ENCODE measurements at places on chromosomes 2 and 18.

GRCh38 chr2:238924032-238924431, 76.1 kb downstream of the TWIST2 start:
- no peak for DNase-seq

DNA sequence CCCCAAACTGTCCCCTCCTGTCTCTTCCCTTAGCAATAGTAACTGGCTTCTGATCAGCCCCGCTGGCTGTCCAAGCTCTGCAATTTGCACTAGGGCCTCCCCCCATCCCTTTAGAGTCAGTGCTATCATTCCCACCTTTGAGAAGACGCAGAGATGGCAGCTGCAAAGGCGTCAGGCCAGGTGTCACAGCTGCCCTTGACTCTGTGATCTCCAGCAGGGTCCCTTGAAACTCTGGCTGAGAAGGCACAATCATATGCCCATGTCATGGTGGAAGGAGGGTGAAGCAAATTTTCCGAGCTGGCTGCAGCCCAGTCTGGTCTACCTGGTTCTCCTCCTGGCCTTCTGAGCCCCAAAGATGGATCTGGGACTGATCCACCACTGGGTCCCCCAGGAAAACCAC, 49.2 kb upstream of the TEX51 start:
- no peak for DNase-seq

- DNase-seq, result peak; percentile 52
Observed at GRCh38 chr18:47931718-47932103, 1.3 kb upstream of the SMAD2 start.

DNA sequence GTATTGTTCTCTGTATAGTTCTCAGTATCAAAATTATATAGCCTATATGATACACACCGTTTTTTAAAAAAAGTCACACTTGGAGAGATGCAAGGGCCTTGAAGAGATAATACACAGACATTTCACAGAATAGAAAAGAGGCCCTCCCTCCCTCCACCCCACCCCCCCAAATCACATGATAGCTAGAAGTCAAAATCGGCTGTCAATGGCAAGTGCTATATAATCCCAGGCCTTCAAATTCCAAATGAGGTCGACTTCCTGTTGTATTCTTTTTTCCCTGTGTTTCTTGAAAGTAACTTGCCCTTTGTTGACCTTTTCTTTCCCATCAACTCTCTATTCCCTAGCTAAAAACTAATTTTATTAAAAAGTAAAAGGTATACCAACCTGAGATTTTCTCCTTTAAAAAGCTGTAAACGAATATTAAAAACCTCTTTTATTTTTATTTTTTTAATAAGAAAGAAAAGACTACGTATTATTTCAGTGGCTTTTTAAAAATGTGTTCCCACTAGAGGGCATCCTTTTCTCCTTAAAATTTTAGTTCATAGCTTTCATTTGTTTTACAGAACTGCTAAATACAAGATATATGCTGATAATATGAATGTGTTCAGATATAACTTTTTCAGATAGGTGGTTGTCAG, 46.6 kb downstream of the KCMF1 start:
- DNase-seq, result no peak

- DNase-seq, result no peak
Observed at GRCh38 chr2:18047213-18047611, 168.7 kb downstream of the KCNS3 start.

- DNase-seq, result no peak
Observed at GRCh38 chr2:58730764-58731487, 489.8 kb upstream of the FANCL start.

DNA sequence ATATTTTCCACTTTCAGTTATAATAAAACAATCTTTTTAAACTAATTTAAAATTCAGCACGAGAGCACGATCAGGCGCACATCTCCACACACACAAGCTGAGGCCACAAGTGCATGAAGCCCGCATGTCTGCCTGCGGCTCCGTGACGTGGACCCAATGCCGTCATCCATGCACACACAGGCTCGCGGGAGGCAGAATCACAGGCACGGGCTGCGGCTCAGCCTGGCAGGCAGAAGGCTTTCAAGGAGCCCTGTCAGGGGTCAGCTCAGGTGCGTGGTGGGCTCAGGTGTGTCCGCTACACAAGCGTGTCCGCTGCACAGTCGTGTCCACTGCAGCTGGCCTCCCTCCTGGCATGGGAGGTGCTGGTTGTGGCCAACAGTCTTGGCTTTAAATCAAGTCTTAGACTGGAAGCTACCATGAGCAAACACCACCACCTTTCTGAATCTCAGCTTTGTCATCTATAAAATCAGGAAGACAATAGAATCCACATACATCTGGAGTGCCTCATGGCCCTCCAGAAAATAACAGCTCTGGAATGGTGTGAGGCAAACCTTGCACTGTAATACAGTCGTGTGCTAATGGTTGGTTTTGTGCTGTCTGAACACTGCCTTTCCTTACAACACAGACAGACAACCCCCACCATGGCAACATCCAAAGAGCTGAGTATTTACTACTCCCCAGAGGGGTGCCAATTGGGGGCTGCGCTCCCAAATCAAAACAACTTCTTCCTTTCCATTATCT, 210.1 kb downstream of the NDUFA10 start:
- no peak for DNase-seq

DNA sequence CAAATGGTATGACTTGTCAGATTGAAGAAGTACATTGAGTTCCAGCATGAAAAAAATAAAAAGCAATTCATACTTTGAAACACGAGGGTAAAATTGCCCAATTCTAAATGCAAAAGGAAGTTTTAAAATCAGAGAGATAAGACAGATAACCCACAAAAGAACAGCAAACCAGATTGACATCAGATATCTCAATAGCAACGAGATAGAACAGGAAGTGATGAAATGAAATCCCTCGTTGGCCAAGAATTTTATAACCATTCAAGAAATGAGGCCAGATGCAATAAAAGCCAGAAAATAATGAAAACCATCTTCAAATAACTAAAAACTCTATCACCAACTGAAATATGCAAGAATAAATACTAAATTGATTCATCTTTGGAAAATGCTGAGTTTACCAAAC, 172.8 kb downstream of the CD226 start:
- DNase-seq, result no peak

- DNase-seq, result no peak
Observed at GRCh38 chr2:230665263-230665691, 47.4 kb upstream of the CAB39 start.

DNA sequence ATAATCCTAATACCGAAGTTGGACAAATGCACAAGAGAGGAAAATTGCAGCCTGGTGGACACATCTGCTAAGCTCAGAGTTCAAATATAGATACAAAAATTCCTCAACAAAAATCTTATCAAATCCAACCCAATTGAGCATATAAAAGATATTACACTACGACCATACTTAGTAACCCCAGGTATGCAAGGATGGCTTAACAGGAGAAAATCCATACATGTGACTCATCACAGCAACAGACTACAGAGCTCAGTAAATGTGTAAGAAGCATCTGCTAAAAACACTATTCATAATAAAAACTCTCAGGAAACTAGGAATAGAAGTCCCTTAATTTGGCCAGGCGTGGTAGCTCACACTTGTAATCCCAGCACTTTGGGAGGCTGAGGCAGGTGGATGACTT, 28.3 kb downstream of the HS6ST1 start:
- DNase-seq, result no peak

DNA sequence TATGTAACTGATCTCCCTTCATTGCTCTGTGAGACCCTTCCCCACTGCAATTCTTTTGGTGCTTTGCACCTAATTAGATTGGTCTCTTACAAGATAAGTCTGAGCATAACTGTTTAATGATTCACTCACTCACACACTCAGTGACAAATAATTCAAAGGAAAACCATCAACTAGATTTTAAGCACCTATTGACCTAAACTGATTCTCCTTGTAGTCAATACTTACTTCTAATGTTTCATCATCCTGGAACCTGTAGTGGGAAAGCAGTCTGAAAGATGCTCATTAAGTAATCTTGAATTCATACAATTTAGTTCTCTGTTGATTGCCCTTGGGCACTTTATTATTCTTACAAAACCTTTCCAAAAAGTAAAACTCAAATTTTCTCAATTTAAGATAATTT, 74.3 kb upstream of the COL5A2 start:
- no peak for DNase-seq

DNA sequence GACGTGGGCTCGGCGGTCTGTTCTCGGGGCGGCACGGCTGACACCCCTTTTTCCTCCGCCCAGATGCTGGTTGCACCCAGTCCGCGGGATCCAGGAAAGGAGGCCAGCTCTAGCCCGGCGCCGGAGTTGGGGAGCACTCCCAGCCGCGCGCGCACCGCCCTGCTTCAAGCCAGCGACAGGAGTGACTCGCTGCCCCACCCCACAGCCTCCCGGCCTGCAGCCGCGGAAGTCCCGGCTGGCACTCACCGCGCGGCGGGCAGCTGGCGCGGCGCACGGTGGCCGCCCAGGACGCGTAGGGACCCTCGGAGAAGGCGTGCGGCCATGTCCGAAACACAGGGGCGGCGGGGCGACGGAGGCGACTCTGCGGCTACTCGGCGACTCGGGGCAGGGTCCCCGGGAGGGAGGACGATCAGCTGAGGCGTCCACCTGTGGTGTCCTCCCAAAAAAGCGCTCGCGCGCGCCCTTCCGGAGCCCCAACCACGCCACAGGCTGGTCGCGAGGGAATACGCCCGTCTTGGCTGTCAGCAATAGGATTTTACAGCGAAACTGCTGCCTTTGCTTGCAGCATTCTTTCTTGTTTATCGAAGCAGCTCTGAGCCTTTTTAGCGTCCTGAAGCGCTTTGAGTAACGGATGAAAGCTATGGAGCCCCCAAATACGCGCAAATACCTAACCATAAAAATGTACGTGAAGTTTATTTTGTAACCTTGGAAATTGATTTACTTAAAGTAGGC, at the start of gene ACADL:
Gene ACADL, minus strand, starts transcription at position 507 of the 732 bp plus-strand sequence. Its CDS starts 184 bp downstream, at position 323.
- no peak for DNase-seq

DNA sequence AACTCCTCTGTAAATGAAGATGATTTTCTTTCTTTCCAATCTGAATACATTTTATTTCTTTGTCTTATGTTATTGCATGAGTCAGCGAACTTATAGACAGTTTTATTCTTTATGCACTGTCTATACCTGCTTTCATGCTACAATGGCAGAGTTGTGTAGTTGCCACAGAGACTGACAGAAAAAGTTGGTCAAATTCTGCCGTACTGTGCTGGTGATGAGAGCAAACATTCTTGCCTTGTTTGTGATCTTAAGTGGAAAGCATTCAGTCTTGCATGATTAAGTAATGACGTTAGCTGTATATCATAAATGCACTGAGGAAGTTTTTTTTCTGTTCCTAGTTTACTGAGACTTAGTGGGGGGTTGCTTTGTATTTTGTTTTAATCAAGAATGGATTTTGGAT, 32.9 kb downstream of the ZC3H15 start:
- DNase-seq, result no peak

DNA sequence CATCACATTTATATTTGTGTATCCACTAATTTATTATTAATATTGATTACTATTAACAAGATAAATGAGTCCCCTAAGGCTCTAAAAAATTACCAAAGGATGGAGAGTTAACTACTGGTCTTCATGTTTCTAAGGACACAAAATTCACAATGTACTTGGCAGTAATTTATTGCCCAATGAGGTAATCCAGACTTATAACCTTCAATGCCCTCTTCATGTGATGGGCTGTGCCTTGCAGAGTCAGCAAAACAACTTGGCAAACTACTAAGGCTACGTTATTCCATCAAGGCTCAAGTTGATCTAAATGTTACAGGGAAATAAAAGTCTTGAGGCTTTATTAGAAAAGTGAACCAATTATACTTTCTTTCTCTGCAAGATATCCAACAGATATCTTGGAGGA, 804.9 kb upstream of the NXPH2 start:
- DNase-seq, result no peak

DNA sequence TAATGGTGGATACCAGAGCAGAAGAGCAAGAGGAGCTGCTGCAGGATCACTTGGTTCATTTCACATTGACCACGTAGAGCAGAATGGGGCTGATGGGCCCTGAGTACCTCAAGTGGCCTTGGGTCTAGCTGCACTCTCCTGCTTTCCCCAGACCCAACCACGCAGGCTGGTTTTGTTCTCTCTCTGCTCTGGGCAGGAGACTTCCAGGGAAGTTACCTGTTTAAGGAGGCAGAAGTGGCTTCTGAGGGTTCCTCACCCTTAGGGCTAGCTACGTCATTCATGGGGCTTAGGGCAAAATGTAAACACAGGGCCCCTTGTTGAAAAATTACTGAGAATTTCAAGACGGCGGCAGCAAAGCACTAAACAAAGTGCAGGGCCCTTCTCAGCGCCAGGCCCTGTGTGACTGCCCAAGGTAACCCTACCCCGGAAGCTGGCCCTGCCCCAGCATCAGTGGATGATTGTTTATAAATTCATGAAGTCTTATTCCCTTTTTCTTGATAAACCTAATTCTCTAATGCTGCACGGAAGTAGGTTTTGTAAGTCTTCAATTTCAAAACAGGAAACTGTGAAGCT, 75.9 kb downstream of the TMEM182 start:
- no peak for DNase-seq

DNA sequence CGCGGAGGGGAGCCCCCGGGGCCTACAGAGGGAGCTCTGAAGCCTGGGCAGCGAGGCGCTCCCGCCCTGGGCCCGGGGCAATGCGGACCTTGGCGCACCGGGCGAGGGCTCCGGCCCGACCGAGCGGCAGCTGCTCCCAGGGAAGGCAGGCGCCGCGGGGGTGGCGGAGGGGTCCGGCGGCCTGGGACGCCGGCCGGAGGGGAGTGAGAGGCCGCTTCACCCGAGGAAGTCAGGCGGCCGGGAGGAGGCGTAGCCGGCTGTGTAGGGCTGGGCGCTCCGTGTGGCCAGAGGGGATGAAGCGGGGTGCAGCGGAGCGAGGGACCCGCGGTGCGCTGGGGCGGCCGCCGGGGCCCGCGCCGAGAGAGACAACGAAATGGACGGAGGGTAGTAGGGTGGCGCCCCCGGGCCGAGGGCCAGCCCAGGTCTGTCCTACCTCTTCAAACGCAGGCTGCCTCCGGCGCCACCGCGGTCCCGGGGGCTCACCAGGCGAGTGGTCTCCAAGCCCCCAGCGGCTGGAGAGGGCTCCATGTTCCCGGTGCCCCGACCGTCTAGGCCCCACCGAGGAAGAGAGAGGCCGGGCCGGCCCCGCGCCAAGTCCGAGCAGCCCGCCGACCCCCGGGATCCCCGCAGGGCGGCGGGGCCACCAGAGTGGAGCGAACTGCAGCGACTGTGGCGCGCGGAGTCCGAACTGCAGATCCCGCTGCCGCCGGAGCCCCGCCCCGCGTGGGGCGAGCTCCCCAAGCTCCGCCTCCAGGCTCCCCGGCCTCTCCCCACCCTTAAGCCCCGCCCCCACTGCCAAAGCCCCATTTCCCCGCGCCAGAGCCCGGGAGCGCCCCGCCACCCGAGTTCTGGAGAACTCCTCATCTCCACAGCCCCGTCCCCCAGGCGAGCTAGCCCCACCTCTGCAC, at the start of gene SLC30A3:
Gene SLC30A3, minus strand, starts transcription at position 669 of the 908 bp plus-strand sequence. Its CDS starts 141 bp downstream, at position 528.
- DNase-seq, result peak; percentile 94

- no peak for DNase-seq
Observed at GRCh38 chr18:75553021-75553420, 125.5 kb upstream of the SMIM21 start.

DNA sequence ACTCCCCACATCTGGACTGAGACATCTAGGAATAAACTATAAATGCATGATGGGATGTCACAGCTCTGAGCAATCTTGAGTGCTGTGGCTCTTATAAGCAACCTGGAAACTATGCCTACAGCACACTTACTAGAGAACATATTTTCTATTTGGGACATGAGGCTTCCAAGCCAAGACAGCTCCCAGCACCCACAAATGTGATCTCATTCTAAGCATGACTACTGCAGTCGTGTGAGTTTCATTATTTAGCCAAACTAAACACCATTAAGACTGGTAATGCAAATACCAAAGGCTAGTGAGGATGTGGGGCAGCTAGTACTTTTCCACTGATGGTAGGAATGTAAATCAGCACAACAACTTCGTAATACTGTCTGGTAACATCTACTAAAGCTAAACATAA, 72.5 kb downstream of the RTTN start:
- DNase-seq, result peak; percentile 4
